Left renal pelvis (tissue), 4 donors: ENCODE measurements at places on chromosomes 16 and 17.

DNA sequence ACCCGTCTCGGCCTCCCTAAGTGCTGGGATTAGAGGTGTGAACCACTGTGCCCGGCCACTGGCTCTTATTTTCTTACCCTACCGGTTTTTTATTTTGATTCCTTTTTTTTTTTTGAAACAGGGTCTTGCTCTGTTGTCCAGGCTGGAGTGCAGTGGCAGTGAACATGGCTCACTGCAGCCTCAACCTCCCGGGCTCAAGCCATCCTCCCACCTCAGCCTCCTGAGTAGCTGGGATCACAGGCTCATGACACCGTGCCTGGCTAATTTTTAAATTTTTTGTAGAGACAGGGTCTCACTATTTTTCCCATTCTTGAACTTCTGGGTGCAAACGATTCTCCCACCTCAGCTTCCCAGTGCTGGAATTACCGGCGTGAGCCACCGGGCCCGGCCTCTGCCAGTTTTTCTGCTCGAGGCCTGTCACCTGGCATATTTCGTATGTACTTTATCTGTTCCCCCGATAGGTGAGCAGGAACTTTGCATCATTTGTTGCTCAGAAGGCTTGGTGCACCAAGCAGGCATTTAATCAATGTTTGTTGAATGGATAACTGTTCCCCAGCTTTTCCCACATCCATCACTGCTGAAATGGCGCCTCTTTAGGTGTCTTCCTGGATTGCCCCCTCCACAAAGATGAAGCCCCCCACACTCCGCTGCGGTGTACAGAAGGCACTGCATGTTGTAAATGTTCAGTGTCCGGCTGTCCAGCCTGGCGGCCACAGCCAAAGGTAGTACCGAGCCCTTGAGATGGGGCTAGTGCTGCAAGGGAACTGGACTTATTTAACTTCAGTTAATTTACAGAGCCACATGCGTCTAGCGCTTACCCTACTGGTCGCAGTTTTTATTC, 858 bp upstream of the TELO2 start:
- no peak for DNase-seq

DNA sequence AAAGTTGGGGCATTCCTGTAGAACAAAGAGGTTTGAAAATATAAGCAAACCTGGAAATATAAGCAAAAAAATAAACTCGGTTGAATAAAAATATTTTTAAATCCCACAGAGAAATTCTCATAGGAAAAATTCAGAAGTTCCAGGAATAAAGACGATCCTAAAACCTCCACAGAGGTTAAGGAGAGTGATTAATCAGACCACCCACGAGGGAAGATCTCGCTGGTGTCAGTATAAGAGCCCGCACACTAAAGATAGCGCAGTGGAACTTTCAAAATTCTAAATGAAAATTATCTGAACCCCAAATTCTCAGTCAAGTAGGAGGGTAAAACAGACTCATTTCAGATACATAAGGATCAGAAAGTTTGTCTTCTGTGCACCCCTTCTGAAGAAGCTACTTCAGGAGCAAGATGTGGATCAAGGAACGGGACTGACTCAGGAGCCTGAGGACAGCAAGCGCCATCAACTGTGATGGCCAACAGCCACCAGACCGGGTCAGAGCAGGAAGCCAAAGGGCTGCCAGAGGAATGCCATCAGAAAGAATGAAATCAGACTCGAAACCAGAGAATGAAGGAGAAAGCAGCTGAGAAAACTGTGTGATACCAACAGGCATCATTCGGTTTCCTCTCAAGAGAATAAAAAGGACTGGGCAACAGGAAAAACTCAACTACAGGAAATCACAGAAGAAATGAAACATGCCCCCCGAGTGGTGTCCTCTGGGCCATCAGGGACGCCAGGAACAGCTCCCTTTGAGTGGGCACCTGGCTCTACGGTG, 66.9 kb downstream of the CYTH1 start:
- DNase-seq, result no peak

DNA sequence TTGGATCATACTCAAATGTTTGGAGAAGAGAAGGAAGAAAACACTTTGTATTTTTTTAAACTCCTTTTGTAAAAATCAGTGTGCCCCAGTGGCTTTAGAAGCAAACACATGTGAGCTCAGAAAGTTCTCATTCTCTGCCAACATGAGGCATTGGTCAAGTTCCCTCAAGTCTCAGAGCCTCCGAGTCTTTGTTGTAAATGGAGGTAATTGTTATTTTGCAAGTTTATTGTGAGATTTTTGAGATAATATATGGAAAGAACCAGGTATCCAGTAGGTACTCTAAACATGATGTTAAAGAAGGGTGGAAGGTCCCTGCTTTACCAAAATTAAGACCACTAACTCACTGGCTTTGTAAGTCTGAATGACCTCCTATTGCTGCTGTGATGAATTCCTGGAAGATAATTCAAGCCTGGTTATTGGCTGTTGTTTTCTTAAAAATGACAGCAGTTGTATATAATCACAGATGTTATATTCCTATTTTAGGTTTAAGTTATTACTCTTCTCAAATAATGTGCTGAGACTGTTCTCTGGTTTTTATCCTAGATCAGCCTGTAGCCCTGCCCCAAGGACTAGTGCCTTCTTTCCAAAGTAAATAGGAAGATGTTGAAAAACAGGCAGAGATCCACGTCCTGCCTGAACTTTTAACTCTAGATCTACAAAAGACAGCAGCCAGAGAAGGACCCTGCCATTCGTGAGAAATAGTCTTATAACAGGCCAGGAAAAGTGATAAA, 2.4 kb downstream of the HLF start:
- DNase-seq, result no peak

- no peak for DNase-seq
Observed at GRCh38 chr16:11104168-11105037, 151.6 kb downstream of the SOCS1 start.

GRCh38 chr16:53309457-53309856, 124.8 kb upstream of the RBL2 start:
- DNase-seq, result no peak

DNA sequence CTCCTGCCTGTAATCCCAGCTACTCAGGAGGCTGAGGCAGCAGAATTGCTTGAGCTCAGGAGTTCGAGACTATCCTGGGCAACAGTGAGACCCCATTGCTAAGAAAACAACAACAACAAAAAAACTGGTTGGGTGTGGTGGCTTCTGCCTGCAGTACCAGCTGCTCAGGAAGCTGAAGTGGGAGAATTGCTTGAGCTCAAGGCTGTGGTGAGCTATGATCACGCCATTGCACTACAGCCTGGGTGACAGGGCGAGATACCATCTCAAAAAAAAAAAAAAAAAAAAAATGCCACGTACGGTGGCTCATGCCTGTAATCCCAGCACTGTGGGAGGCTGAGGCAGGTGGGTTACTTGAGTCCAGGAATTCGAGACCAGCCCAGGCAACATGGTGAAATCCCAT, 34.1 kb downstream of the NME2 start:
- no peak for DNase-seq
